ENCODE measurements at places on chromosomes 11 and 22.

- DNase-seq: no peak
Observed at GRCh38 chr11:78313898-78314297, 103.7 kb downstream of the GAB2 start.

DNA sequence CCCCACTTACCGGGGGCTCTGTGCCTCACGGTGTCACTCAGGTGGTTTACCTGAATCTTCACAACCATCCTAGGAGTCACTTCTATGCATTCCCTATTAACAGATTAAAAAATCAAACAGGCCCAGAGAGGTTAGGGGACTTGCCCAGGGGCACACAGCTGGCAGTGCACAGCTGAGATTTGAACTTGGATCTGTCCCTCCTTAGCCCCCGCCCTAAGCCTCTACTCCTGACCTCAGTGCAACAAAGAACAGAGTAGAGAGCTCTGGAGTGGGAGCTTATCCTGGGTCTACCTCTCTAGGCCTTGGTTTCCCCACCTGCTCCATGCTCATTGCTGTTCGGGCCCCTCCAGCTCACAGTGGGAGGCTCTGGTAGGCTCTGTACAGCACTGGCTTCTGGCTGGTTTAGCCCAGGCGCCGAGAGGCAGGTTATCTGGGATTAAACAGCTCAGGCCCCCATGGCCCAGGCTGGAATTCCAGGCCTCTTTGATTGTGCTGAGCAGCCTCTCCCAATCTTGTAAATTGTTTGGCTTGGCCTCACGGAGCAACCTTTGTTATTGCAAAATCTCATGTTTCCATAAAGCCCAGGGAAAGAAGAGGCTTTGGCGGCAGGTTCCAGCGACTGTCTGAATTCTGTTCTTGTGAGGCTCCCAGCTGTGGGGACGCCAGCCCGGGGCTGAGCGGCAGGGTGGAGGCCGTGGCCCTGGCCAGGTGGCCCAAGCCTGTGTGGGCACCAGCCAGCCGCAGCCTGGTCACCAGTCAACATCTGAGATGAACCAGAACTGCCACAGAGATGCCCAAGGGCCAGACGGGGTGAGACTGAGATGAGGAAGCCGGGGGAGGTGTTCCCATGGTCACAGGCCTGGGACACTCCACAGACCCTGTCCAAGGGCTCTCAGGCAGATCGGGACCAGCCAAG is 28.9 kb upstream of the SHISAL1 start:
- no peak for DNase-seq

- DNase-seq: no peak
Observed at GRCh38 chr11:91653079-91653754, 571.4 kb upstream of the FAT3 start.

DNA sequence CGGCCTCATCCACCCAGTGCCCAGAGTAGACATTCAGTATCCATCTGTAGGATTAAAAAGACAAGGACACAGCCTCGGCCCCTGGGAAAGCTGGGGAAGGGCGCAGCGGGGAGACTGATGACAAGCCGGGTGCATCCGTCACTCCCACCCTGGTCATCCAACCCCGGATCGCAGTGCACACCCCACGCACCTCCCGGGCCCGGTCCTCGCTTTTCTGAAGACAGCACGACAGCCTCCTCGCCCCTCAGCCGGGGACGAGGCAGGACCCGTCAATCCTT is 1.1 kb downstream of the FCHSD2 start:
- no peak for DNase-seq

DNA sequence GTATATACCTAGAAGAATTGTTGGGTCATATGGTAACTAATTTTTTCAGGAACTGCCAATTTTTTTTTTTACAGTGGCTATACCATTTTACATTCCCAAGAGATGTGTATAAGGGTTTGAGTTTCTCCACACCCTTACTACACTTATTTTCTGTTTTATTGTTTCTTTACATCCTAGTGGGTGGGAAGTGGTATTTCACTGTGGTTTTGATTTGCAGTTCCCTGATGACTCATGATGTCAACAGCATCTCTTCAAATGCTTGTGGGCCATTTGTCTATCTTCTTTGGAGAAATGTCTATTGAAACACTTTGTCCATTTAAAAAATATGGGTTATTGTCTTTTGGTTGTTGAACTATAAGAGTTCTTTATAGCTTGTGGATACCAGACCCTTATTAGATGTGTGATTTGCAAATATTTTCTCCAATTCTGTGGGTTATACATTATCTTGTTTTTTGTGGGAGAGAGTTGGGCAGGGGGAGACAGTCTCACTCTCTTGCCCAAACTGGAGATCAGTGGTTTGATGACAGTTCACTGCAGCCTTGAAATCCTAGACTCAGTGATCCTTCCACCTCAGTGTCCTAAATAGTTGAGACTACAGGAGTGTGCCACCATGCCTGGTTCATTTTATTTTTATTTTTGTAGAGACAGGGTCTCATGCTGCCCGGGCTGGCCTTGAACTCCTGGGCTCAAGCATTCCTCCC is 30.3 kb upstream of the PISD start:
- no peak for DNase-seq

GRCh38 chr11:43145653-43146052 is 166.1 kb upstream of the API5 start:
- no peak for DNase-seq

DNA sequence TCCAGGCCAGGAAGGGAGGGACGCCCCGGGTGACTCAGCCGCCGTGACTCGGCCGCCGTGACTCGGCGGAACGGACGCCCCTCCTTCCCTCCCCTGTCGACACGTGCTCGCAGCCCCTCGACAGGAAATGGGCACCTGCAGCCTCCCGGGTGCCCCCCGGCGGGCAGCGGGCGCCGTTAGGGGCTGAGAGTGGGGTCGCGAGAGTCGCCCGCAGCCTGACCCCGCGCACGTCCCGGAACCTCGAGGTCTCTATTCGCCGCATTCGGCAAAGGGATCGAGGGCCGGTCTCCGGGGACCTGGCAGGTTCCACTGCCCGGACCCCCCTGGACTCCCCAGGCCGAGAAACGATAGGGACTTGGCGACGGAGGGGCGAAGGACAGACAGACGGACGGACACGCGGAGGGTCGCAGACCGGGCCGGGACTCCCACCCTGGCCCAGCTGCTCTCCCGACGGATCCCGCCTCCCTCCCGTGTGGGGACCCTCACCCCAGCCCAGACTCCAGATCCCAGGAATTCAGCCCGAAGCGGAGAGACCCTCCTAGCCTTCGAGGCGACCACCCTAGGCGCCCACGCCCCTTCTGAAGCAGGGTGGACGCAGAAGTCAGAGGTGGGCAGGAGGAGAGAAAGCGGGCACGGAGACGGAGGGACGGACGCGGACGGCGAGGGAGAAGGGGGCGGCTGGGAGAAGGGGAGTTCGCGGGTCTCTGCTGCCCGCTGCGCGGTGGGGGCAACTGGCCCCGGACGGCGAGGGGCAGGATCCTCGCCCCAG is 648 bp downstream of the FOSL1 start:
- DNase-seq: no peak

GRCh38 chr11:83020942-83021779 is 50.5 kb downstream of the RAB30 start:
- no peak for DNase-seq

GRCh38 chr11:111665777-111666176 is 63.5 kb downstream of the SIK2 start:
- no peak for DNase-seq

DNA sequence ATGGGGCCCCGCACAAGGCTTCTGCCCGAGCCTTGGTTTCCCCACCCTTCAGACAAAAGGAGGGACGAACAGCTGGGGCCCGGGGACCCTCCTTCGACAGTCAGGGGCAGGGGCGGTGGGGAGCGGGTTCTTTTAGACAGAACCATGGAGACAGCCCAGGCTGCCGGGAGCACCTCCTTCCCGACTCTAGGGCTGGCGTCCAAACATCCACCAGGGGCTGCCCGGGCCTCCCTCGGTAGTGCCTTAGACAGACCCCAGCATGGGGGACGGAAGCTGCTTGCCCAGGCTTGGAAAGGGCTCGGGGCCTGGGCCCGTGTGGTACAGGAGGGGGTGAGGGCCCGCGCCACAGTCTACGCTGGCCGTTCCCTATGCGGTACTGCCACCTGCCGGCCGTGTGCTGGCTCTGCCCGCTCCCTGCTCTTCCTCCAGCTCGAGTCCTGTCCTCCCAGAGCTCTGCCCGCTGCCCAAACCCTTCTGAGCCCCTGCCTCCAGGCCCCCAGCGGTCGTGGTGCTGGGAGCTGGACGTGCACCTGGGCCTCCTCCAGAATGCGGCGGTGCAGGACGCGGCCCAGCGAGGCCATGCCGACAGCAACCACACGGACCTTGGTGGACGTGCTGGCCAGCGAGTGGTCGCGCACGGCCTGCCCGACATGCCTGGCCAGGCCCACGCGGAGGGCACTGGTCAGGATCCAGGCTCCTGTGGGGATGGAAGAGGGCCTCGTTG is 20.1 kb downstream of the TSSC4 start:
- peak; percentile 98 for DNase-seq

DNA sequence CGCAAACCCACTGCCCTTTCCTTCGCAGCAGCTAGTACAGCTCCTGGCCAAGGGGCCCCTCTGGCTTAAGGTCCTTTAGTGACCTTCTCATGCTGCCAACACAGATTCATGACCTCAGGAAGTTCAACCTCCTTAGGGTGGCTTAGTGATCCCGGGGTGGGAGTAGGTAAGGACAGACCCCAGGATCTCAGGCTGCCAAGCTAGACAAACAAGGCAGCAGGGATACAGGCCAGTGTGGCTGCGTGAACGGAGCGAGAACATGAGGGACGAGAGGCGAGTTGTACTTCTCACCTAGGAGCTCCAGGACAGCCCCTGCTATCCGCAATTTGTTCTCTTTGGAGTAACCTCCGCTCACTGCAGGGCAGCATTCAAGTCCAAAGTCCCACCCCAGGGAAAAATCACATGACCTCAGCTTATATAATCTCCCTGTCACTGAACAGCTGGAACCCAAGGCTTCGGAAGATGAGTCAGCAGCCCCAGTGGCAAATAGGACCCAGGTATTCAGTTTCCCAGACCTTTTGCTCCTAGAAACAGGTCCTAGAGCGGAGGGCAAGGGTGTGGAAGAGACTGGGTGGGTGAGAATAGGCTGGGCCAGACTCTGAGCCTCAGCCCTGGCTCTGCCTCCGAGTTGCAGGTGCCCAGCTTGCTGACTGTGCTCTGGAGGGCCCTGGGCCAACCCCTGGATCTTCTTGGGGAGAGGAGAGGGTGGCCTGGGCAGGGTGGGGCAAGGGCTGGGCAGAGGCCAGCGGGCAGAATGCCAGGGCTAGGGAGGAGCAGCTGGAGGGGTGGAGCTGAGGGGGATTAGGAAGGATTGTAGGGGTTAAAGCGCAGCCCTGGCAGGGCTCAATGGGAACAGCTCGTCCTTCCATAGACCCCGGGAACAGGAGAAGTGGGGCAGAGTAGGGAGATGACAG is 13.1 kb downstream of the USP2 start:
- DNase-seq: no peak

GRCh38 chr11:132942611-132943356 is 589.5 kb downstream of the OPCML start:
- DNase-seq: no peak

DNA sequence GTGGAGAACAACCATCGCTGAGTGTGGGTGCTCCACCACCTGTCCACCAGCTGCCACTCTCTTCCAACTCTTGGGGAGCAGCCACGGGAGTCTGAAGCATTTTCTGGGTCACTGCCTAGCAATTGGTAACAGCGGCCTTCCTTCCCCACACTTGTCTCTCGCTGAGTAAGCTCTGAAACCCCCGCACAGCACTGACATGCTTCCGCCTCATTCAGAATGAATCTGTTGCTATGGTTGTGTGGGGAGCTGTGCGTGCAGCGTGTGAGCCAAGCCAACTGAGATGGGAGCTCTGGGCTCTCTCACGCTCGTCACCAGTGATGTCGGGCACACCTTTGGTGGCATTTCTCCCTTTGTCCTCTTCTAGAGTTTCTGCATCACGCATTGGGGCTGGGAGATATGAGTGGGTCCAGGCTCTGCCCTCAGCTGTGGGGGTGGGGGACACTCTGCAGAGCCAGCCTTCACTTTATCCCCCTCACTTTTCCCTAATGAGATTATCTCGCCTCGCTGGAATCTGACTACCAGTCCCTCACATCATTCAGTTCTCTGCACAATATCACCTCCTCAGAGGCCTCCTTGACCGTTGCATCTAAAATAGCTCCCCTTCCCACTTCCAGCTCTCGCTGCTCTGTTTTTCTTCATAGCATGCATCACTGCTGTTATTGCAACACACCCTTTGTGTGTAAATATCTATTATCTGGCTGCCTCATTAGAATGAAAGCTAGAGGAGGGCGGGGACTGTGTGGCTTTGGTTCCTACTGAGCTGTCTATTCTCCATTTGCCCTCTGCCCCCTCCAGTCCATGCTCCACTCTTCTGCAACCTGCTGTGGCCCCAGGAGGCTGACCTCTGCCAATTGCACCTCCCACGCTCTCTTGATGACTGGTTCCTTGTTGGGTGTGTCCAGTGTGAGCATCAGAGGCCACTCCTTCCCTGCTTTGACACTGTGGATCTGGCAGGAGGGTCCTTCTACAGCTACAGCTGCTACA is 569.9 kb upstream of the CADM1 start:
- DNase-seq: no peak

GRCh38 chr22:16609548-16610261 is 17.1 kb upstream of the CCT8L2 start:
- no peak for DNase-seq

DNA sequence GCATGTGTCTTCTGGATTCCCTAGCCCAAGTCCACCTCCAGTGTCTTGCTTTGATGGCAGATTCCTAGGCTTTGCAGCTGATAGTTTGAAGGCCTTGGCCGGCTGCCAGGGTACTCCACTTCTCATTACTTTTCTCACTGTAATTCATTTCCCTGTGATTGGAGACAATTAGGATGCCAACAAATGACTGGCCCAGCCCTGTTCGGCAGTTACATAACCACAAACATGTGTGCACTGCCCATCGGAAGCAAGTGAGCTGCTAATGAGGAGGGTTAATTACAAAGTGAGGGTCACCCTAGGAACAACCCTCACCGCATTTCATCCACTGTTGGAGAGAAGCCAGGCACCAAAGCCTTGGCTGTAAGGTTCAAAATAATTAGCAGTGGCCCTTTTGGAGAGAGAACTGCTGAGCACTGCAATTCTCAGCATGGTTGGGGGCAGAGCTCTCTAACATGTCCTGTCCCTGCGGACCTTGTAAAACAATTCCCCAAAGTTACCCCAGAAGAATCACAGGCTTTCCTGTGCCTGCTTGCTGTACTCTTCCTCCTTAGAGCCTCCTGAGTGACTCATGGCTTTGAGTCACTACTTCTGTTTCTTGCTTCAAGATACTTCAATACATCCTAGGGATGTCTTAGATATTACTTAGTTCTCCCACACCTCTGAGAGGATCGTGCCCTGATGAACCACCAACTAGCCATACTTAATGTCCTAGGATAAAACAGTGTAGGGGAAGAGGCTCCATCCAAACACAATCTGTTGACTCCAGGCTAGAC is 109.7 kb upstream of the GALNT18 start:
- no peak for DNase-seq
